Cardiac septum (tissue), 1 donor: ENCODE measurements at places on chromosomes 7 and 10. TPM values are rescaled to one million over a fixed set of nuclear protein-coding genes. Genes with fewer than 3 reads are reported as not detected.

STEAP4 gene
- 19.9 TPM for total RNA-seq

WIPF3 gene
- 11.6 TPM for total RNA-seq

GRCh38 chr7:91201442-91202113 is 62.7 kb upstream of the FZD1 start:
- no peak for DNase-seq

HELLS gene
- total RNA-seq = 0.86 TPM

EBF3 gene
- 5.8 TPM for total RNA-seq

DNA sequence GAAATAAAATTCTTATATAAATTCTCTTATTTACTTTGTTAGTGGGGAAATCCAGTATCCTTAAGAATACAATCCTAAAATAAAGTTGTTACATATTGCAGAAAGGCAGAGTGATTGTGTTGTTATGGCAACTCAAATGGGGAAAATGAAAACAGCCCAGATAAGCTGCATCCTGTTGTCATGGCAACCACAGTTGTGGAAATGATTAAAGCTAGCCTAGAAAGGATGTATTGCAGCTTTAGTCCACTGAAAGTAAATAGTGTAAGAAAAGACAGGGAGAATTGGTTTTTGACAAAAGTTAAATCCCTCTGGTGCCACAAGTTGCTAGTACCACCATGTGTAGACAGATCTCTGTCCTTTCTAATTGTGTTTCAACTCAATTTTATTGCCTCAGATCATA is 43.2 kb downstream of the BTRC start:
- no peak for DNase-seq

GRCh38 chr10:11018432-11018841 is 765 bp downstream of the CELF2 start:
- no peak for DNase-seq

DNA sequence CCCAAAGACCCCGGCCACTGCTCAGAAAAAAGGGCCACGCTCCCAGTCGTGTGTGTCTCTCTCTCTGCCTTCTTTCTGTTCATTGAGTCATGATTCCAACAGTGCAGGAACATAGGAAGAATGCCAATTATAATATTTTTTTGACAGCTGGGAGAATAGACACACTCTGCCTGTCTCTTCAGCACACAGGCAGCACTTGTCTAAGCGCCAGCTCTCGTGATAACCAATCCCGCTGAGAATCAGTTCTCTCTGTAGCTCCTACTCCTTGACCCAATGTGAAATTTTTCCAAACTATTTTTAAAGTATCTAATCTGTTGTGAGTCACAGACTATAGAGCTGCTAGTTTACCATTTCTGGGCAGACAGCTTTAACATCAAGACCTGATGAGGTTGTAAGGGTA is 145.7 kb upstream of the RHEB start:
- peak; percentile 77 for DNase-seq

GCC1 gene
- total RNA-seq = 6.8 TPM

GRCh38 chr10:60237977-60238758 is 151.5 kb downstream of the ANK3 start:
- no peak for DNase-seq

DNA sequence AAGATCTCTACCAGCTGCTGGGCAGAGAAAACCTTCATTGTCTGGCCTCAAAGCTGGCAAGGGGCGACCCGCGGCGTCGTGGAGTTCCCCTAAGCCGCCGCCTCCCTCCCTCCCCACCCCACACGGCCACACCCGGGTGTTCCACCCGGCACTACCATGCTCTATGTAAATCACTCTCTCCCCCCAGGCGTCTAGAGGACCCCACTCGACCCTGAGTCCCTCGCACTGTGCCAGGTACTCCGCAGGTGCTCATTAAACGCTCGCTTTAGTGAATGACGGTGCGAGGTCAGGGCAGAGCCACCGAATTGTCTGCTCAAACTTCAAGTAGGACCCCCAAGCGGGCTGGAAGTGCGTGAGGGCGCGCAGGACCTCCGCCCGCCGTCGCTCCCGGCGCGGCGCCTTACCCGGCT is 628 bp downstream of the PARP12 start:
- no peak for DNase-seq

DNA sequence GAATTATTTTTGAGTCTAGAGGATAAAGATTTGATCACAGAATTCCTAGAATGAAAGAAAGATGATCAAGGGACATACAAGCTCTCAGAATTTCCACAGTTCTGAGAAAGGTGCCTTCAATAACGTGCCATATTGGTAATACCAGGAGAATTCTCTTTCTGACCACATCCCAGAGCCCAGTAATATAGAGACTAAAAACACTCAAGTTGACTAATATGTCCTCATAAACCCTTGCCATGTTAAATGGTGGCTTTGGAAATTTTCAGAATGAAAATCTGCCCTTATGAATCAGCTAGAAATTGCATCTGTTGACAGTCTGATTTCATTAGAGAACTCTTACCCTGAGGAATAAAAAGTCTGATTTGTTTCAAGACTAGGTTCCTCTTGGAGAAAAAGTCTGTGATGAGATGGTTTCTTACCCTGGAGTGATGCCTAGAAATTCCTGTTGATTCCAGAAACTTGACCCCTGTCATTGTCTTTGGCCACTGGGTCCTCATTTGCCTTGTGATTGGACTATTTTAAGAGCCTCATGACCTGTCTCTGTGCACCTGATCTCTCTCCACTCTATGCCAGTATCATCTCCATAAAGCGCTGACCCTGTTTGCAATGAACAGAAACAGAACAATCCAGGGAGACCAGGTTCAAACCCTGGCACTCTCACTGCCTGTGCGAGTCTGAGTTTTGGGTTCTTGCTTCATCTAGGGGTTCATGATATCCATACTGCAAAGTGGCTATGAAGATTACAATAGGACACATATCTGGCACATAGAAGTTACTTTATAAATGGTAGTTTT is 3.3 kb downstream of the IL2RA start:
- DNase-seq = peak; percentile 46

- DNase-seq = no peak
Measured at GRCh38 chr10:112356686-112357085, 17.2 kb upstream of the ACSL5 start.
